CD8-positive, alpha-beta T cell (primary cell): ENCODE measurements at places on chromosomes 11 and 22. TPM values are rescaled to one million over a fixed set of nuclear protein-coding genes. Genes with fewer than 3 reads are reported as not detected.

- no peak for DNase-seq
These were observed 35.3 kb upstream of the XBP1 start for GRCh38 chr22:28835630-28836189.

DNA sequence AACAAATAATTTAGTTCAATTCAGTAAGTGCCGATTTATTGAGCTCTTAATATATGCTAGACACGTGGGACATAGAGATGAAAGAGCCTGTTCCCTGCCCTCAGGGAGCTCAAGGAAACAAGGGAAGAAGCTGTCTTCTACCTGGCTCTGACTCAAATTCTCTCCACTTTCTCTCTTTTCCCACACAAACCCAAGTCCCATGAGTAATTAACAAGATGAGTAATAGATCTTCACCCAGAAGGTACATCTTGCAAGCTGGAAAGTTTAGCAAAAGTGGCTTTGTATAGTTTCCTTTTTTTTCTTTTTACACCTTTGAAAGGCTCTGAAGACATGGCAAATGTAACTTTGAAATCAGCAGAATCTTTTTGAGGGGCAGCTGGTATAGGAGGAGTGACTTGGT is 48.2 kb upstream of the CHST1 start:
- DNase-seq, result no peak

- DNase-seq, result no peak
These were observed 38.6 kb upstream of the ALKBH3 start for GRCh38 chr11:43842021-43842420.

DNA sequence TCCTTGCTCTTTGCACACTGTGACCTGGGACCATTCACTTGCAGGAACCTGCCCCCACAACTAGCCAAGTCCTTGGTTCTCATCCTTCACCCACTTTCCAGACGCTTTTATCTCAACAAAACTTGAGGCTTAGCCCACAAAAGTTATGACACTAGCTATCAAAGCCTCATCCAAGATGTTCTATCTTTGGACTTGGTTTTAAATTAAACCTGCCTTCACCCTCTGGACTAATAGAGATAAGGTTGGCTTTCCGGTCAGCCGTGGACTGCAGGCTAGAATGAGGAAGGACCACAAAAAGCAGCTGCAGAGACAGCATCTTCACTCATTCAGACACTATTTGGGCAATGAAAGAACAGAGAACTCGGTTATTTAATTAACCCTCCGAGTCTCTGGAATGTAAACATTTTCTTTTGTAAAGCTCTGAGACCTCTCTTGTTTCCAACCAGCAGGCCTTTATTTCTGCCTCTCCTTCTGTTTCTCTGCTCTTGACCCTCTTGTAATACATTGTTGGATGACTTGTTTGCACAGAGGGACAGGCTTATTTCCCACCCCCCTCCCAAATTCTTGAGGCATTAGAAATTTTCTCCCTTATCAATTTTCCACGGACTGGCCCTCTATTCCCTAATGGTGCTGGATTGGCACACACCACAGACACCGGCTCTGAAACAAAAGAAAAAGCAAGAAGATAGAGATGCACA is 41.4 kb downstream of the ARL14EP start:
- DNase-seq, result no peak

GRCh38 chr11:14021738-14022137 is 59.2 kb downstream of the SPON1 start:
- no peak for DNase-seq

- DNase-seq, result no peak
These were observed 279.0 kb downstream of the TBC1D22A start for GRCh38 chr22:47041271-47042115.

BTBD18 gene
- not detected for total RNA-seq

SCGB1A1 gene
- not detected for total RNA-seq

- no peak for DNase-seq
These were observed 62.0 kb downstream of the NCAM1 start for GRCh38 chr11:113023228-113023627.

DNA sequence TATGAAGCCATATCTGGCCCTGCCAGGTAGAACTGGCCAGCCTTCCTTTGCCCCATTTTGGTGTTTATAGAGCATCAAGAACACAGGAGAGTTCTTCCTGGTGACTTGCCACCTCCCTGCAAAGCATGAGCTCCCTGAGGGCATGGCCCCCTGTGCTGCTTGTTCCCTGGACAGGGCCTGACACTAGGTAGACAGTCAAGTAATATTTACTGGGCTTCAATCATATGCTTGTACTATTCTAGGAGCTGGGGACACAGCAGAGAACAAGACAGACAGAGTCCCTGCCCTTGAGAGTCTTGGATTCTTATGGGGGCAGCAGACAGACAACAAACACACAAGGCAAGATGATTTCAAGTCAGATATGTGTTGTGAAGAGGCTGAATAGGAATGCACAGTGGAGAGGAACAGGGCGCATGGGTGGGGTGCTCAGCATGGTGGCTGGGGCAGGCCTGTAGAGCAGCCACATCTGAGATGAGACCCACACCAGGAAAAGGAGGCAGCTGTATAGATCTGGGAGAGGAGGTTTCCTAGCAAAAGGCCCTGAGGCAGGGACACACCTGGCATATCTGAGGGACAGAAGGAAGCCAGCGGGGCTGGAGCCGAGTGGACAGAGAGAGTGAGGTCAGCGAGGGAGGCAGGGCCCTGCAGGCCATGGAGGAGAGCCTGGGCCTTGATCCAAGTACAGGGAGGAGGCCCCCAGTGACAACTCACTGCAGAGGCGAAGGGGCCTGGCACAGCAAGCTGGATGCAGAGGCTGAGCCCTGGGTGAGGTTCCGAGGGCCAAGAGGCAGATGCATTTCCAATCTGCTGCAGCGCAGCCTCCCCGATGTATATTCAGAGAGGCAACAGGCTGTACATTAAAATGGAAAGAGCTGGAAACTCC is 10.2 kb upstream of the CBX6 start:
- peak; percentile 48 for DNase-seq

- DNase-seq, result no peak
These were observed 17.5 kb downstream of the CDC45 start for GRCh38 chr22:19497245-19497644.

- DNase-seq, result no peak
These were observed 172.6 kb upstream of the LUZP2 start for GRCh38 chr11:24324211-24324610.

- no peak for DNase-seq
These were observed 61.2 kb upstream of the BLID start for GRCh38 chr11:122177238-122177637.

DNA sequence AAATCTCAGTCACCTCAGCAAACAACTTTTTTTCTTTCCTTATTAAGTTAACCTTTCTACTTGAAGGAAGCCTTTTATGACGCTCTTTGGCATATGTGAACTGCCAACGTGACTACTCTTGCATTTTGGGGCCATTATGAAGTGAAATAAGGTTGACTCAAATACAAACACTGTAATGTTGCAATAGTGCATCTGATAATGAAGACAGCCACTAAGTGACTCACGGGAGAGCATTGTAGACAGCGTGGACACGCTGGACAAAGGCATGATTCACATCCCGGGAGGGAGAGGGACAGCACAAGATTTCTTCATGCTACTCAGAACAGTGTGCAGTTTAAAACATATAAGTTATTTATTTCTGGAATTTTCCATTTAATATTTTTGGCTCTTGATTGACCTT is 560.8 kb downstream of the ETS1 start:
- DNase-seq, result no peak

GRCh38 chr11:68932358-68932757 is 28.7 kb downstream of the IGHMBP2 start:
- no peak for DNase-seq

OR4D5 gene
- not detected for total RNA-seq

DNA sequence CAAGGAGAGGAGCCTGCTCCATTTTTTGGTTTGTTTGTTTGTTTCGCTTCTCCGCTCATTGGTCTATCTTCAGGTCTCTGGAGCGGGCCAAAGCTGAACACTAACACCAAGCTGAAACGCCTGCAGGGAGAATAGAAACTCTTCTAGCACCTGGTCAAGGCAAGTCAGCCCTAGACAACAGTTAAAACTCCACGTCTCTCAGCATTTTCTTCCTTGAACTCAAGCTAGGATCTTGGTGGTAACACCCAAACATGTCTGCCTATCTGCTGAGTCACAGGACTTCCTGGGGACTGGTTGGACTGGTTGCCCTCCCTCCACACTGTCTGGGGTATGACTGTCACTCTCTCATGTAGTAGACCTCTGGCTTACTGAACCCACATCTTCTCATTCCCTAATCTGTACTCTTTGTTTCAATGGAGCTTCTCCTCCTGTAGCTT is 23.9 kb upstream of the RBFOX2 start:
- DNase-seq, result no peak

CSKMT gene
- total RNA-seq, result 25.4 TPM

ANKK1 gene
- 0.43 TPM for total RNA-seq

DNA sequence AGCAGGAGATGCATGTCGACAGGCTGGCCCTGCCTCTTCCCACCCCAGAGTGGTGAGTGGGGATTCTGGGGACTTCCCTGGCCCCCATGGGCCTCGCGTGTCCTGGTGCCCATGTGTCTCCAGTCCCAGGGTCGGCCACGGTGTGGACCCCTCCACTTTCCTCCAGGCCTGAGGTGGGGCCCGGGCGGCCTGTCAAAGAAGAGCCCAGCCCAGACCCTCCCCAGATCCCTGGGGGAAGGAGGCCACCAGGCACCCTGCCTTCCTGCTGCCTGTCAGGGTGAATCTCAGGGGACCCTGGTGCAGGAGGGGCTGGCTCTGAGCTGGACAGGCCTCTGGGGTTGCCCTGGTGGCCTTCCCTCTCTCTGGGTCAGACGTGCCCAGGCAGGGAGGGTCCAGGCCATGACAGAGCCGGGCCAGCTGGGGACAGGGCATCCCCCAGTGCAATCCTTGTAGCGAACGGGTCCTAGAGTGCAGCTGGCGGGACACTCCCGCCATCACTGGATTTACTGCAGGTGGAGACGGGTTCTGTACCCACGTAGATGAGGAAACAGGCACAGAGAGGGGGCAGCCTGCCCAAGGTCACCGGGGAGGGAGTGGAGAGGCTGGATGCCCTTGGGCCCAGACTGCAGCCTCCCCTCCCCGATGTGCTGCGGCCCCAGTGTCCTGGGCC is 13.5 kb upstream of the MUC6 start:
- DNase-seq, result no peak

- DNase-seq, result no peak
These were observed 20.5 kb upstream of the JHY start for GRCh38 chr11:122862091-122862490.

SERHL2 gene
- total RNA-seq, result not detected

- DNase-seq, result no peak
These were observed 4.6 kb upstream of the MICAL3 start for GRCh38 chr22:18028817-18029527.

- no peak for DNase-seq
These were observed 63.2 kb upstream of the HSPA8 start for GRCh38 chr11:123125169-123125568.

DNA sequence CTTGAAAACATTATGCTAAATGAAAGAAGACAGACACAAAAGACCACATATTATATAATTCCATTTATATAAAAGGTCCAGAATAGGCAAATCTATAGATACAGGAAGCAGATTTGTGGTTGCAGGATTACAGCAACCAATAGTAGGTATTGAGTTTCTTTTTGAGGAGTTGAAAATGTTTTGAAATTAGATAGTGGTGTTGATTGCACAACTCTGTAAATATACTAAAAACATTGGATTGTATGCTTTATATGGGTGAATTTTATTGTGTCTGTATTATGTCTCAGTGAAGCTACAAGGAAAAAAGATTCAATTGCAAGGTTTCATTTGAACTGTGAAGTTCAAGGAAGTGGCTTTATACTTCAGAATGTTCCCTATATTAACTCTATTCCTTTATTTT is 3.0 kb upstream of the RRAS2 start:
- no peak for DNase-seq

DNA sequence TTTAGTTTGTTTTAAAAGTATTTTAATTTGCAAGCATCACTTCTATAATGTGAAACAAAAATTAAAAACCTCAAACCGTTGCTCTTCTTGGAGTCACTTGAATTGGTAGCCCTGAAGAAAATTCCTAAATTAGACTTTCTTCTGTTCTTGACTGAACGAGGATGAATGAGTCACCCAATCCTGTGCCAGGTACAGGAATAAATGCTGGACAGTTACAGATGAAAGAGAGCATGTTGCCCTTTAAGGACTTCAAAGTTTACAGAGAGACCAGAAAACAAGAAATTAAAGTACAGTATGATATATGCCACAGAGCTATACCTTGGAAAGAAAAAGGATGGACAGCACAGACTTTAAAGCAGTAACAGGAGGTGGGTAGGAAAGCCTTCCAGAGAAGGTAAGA is 41.3 kb upstream of the CXCR5 start:
- DNase-seq, result no peak

GRCh38 chr11:134539285-134539684 is 127.2 kb upstream of the B3GAT1 start:
- no peak for DNase-seq

CCT8L2 gene
- not detected for total RNA-seq

HEPN1 gene
- not detected for total RNA-seq

DNA sequence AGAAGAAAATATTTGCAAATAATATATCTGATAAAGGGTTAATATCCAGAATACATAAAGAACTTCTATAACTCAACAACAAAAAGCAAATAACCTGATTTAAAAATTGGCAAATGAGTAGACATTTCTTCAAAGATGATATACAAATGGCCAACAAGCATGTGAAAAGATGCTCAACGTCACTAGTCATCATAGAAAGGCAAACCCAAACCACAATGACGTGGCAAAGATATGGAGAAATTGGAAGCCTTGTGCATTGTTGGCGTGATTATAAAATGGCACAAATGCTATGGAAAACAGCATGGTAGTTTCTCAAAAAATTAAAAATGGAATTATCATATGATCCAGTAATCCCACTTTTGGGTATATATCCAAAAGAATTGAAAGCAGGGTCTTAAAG is 466.3 kb downstream of the TBC1D22A start:
- no peak for DNase-seq

OR52L1 gene
- not detected for total RNA-seq

FADD gene
- 10.5 TPM for total RNA-seq

DNA sequence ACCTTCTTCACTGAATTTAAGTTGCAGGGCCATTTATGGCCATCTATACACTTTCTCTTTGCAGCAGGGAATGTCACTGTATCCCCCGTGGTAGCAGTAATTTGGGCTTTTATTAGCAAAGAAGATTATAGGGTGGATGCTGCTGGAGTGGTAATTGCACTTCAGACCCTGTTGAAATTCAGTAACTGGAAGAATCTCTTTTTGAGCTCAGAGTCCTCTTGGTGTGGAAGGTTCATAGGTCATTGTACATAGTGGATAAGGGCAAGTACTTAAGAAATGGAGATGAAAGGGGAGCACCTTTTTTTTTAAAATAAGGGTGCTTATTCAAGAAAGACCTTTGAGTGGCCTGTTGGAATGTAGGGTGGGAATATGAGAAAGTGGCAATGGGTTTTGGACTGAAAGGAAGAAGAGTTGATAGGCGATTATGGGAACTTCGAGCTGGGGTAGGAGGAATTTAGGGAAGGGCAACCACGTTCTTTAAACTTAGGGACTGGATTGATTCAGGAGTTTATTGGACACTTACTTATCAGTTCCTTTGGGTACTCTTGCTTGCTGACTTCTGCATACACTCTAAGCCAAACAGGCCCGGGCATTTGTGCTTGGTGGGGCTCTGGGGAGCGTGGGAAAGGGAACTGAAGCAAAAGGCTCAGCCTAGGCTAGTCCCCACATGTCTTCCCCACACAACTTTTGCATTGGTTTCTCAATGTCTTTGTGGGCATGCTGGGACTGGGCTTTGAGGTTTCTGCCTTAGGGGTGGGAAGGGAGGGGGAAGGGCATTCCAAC is 26.5 kb downstream of the CTNND1 start:
- no peak for DNase-seq
